ENCODE measurements at places on chromosomes 12 and 14. TPM values are rescaled to one million over a fixed set of nuclear protein-coding genes. Genes with fewer than 3 reads are reported as not detected.

LTB4R gene
- 10.1 TPM for total RNA-seq

- no peaks in the 10 kb centered on the region for H3K27me3 ChIP-seq
- peak overlapping the region; percentile 100 for H3K4me3 ChIP-seq
- DNase-seq = peak; percentile 77
- peak overlapping the region; percentile 95 for H3K27ac ChIP-seq
- peaks cover 38% of the 10 kb centered on the region for H3K36me3 ChIP-seq
- H3K4me1 ChIP-seq = peaks cover 49% of the 10 kb centered on the region
Measured at GRCh38 chr12:31323391-31324115, 2.4 kb downstream of the SINHCAF start.

LRRC43 gene
- 0.37 TPM for total RNA-seq

GRCh38 chr14:104238424-104239184 is 100.2 kb downstream of the KIF26A start:
- H3K36me3 ChIP-seq = no peaks in the 10 kb centered on the region
- H3K27me3 ChIP-seq = peaks cover 7% of the 10 kb centered on the region
- no peaks in the 10 kb centered on the region for H3K4me1 ChIP-seq
- no peak overlapping the region for H3K4me3 ChIP-seq
- H3K27ac ChIP-seq = no peak overlapping the region

- no peak overlapping the region for H3K4me3 ChIP-seq
- H3K27me3 ChIP-seq = no peaks in the 10 kb centered on the region
- DNase-seq = no peak
- no peaks in the 10 kb centered on the region for H3K36me3 ChIP-seq
- no peaks in the 10 kb centered on the region for H3K4me1 ChIP-seq
Measured at GRCh38 chr14:104180561-104181165, 42.3 kb downstream of the KIF26A start.

C12orf60 gene
- 3.0 TPM for total RNA-seq

RFX4 gene
- total RNA-seq = not detected

ACSS3 gene
- not detected for total RNA-seq

PTPRQ gene
- not detected for total RNA-seq

DCN gene
- not detected for total RNA-seq

CLEC1B gene
- total RNA-seq = not detected

GRCh38 chr12:52200781-52201450 is 9.1 kb upstream of the KRT80 start:
- H3K4me1 ChIP-seq = peaks cover 6% of the 10 kb centered on the region
- H3K4me3 ChIP-seq = no peak overlapping the region
- peaks cover 7% of the 10 kb centered on the region for H3K27me3 ChIP-seq
- H3K27ac ChIP-seq = no peak overlapping the region

GRCh38 chr12:113105606-113106271 is 29.8 kb downstream of the RASAL1 start:
- H3K27ac ChIP-seq = no peak overlapping the region
- H3K36me3 ChIP-seq = no peaks in the 10 kb centered on the region
- no peak for DNase-seq

DNA sequence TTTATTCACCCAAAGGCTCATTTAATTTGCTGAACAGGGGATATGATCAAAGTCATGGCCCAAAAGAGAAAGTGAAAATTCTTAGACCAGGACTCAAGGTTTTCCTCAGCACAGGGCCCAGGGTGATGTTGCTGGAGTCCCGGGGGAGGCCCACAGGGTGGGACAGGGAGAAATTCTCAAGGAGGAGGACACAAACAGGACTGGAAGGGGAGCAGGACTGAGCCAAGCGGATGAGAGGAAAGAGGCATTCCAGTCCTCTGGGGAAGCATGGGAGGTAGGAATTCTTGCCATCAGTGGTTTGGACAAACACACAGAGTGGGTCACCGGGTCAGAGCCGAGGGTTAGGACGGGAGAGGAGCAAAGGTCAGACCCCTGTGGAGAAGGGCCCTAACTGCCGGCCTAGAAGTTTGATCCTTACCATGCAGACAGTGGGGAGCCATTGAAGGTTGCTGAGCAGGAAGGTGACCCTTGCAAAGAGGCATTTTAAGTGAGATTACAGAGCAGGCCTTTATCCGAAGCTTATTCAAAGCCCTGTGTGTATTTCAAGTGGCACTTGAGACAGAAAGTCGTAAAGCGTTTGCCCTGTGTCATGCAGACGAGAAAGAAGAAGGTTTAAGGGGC is 68.4 kb upstream of the PTGR2 start:
- no peak for DNase-seq
- H3K27ac ChIP-seq = peak overlapping the region; percentile 90
- H3K4me1 ChIP-seq = peaks cover 58% of the 10 kb centered on the region
- no peak overlapping the region for H3K4me3 ChIP-seq

DNA sequence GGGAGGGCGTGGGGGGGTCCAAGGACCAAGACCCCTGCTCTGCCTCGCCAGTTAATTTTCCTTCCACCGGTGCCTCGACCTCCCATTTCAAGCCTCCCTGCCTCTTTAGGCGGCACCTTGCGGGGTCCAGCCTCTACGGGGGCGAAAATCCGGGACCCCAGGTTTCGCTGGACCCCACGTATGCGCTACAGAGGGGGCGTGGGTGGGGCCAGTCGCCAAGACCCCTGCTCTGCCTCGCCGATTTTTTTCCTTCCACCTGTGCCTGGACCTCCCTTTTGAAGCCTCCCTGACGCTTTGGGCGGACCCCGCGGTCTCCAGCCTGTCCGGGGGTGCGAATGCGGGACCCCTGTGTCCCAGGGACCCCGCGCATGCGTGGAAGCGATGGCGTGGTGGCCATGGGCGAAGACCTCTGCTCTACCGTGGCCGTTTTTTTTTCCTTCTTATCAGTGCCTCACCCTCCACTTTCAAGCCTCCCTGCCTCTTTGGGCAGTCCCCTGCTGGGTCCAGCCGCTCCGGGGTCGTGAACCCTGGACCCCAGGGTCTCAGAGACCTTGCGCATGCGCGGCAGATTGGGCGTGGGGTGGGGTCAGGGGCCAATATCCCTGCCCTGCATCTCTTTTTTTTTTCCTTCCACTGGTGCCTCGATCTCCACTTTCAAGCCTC is 324.2 kb downstream of the ALG10 start:
- peaks cover 2% of the 10 kb centered on the region for H3K36me3 ChIP-seq
- H3K4me1 ChIP-seq = no peaks in the 10 kb centered on the region
- H3K27ac ChIP-seq = no peak overlapping the region
- no peak overlapping the region for H3K4me3 ChIP-seq
- no peaks in the 10 kb centered on the region for H3K27me3 ChIP-seq

RDH11 gene
- 75.6 TPM for total RNA-seq

GRCh38 chr14:34920339-34920738 is 45.2 kb upstream of the BAZ1A start:
- no peaks in the 10 kb centered on the region for H3K27me3 ChIP-seq
- H3K4me3 ChIP-seq = no peak overlapping the region
- no peaks in the 10 kb centered on the region for H3K4me1 ChIP-seq
- DNase-seq = no peak
- no peak overlapping the region for H3K27ac ChIP-seq

SOAT2 gene
- total RNA-seq = 0.57 TPM

CNTN1 gene
- not detected for total RNA-seq

PLEKHD1 gene
- total RNA-seq = 0.05 TPM

DNA sequence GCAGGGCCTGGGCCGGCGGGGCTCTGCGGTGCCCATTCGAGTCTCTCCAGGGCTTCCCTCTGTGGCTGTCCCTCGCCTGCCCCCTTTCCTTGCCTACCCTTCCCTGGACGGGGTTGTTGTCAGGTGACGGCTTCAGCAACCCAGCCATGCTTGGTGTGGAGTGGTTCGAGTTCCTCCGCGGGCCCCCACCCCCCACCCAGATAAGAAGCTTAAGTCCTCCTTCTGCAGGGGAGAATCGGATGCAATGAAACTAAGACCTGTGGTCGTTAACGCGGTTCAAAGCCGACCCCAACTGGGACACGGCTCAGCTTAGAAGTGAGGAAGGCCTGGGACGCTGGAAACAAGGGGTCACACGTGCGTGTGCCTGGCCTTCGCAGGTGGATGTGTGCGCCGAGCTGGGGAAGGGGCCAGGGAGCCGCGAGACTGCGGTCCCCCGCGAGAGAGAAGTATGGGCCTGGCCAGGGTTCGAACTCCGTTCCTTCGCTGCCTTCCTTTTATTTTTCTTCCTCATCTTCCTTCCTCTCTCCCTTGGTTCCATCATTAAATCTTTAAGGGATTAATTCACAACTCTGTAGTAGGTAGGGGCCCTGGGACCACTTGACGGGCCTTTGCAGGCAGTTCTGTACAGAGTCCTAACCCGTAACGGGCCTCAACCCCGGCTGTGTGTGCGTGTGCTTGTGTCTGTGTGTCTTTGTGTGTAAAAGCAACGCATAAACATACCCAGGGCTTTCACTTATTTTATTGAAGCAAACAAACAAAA is 3.5 kb downstream of the TTC6 start:
- H3K4me1 ChIP-seq = peaks cover 33% of the 10 kb centered on the region
- H3K27ac ChIP-seq = no peak overlapping the region
- H3K27me3 ChIP-seq = peaks cover 65% of the 10 kb centered on the region
- no peak for DNase-seq

DNA sequence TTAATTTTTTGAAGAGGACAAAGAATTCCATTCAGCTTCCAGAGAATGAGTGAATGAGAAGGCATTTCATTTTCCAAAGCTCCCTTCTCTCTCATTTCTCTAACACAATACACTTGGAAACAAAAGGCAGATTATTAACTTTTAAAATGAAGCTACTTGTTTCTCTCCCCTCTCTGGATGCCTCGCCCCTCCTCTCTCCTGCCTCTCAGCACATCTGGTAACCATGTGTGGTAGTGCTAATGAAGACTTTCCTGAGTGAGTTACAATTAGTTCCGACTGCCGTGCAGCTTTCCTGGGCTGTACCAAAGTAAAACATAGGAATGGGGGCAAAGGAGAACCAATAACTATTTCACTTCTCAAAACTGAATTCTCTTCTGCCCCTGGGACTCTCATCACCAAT is 84.7 kb upstream of the SOX5 start:
- H3K27ac ChIP-seq = no peak overlapping the region
- no peaks in the 10 kb centered on the region for H3K36me3 ChIP-seq
- no peaks in the 10 kb centered on the region for H3K4me1 ChIP-seq
- no peak for DNase-seq
- no peaks in the 10 kb centered on the region for H3K27me3 ChIP-seq

- H3K4me3 ChIP-seq = no peak overlapping the region
- no peak for DNase-seq
- no peaks in the 10 kb centered on the region for H3K36me3 ChIP-seq
- no peaks in the 10 kb centered on the region for H3K27me3 ChIP-seq
- no peak overlapping the region for H3K27ac ChIP-seq
Measured at GRCh38 chr14:48725051-48725734, 861.0 kb downstream of the RPS29 start.

Data from activated CD4-positive, alpha-beta T cell treated with anti-CD3 and anti-CD28 coated beads for 36 hours (primary cell).